NCI-H1694 (cell line): ENCODE measurements at places on chromosomes 4 and X.

- DNase-seq: no peak
These were observed 265.3 kb downstream of the FRMPD4 start for GRCh38 chrX:12403474-12404082.

DNA sequence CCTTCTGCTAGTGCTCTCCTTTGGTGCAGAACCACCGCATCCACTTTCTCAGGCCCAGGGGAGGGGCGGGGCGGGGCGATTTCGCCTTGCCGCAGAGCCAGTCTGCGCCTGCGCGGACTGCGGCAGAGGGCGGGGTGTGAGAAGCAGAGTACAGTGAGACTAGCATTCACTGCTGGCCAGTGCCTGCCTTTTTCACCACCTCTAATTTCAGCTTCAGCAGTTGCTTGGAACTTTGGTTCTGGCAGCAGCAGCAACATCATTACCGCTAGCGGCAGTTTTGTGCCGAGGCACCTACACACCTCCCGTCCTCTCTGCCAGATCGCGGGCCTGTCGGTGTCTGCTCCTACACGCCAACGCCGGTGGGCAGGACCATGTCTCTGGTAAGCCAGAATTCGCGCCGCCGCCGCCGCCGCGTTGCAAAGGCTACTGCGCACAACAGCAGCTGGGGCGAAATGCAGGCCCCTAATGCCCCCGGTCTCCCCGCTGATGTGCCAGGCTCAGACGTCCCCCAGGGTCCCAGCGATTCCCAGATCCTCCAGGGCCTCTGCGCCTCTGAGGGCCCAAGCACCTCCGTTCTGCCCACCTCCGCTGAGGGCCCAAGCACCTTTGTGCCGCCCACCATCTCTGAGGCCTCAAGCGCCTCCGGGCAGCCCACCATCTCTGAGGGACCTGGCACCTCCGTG is at the start of gene MAGEE1:
Gene MAGEE1 (plus strand): TSS at position 151 of the 683 bp plus-strand sequence. CDS start 221 bp downstream, at position 372.
- peak; percentile 52 for DNase-seq

GRCh38 chr4:185536411-185536709 is 1.1 kb upstream of the PDLIM3 start:
- no peak for DNase-seq

DNA sequence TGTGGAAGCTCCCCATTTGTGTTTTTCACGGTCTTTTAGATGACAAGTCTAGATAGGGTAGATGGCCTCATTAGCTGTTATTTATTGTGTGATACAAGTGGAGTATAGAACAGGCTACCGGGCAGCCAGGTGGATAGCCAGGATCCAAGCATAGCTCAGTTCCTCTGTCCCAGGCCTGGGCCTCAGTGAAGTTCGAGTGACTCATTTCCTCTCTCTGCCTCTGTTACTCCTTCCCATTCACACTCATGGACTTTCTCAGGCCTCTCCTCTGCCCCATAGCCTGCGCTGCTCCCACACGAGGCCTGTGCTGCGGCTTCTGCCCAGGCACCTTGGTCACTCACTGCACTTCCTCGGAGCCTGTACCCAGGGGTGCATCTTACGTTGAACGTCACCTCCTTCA is 54.5 kb downstream of the TENM3 start:
- DNase-seq: no peak

- DNase-seq: no peak
These were observed 1879.4 kb upstream of the TENM3 start for GRCh38 chr4:180363815-180364214.

DNA sequence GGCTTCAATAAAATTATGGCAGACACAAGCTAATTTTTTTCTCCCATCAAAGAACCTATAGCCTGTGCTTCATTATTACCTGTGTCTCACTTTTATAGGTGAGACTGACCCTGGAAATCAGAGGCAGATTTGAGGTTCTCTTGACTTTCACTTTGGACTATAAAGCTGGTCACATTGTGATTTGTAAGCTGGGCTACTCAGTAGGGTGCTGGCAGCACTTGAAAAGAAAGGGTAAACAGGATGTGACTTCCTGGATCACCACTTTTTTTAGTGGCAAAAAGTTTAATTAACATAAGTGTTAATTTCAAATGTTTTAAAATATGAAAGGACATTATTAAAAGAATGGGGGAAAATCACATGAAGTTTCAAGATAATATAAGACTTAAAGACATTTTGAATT is 50.6 kb upstream of the GATB start:
- no peak for DNase-seq

- DNase-seq: no peak
These were observed 104.8 kb upstream of the MSX1 start for GRCh38 chr4:4754641-4755040.

GRCh38 chr4:71369536-71369935 is 30.7 kb downstream of the SLC4A4 start:
- DNase-seq: no peak

GRCh38 chr4:72119946-72120345 is 88.1 kb downstream of the NPFFR2 start:
- DNase-seq: no peak

DNA sequence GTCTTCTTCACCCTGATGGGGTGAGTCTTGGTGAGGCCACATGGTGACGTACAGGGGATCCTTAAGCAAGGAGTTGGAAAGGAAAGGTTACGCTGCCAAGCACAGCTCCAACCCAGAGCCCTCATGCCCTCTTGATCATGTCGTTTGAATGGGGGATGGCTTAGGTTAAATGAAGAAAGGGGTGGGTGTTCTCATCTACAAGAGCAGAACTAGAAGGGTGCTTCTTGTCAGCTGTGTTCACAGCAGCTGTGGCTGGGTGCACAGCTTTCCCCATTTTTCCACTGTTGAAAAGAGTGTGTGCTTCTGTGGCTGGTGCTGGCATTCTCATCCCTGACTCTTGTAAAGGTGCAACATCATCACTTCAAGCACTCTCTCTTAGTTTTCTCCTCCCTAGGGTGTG is 15.5 kb upstream of the SCRG1 start:
- no peak for DNase-seq
